Fibroblast of the aortic adventitia (primary cell): ENCODE measurements at places on chromosomes 7 and 10.

DNA sequence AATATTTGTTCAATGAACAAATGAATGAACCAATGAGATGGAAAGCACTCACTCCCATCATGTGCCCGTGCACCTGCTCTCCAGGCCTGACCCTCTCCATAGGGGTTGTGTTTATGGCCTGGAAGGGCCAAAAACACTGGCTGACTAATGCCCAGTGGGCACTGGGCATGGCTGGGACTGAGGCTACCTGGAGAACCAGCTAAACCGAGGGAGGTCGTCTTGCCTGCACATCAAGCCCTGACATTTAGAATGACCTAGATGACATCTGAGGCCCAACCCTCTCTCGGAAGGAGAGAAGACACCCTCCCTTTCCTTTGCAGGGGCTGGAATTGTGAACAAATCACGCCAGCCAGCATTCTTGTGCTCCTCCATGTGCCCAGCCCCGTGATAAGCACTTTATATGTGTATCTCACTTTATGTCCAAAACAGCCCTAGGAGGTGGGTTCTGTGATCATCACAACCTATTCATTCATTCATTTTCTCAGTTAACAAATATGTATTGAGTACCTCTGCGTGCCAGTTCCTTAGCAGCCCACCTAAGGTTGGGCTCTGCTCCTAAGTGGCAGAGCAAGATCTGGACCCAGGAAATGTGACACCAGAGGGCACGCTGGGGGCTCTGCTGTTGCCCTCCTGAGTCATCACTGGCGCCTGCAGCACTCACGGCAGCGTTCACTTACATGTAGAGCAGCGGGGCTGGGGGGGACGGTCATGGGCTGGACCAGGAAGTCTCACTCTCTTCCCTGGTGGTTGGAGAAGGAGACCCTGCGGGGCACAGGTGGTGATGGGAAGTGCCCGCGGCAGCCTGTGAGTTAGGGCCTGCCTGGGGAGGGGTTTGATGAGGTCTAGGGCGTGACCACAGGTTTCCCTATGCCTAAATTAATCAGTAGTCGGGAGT lies 52.0 kb downstream of the TSPAN15 start:
- DNase-seq, result no peak

DNA sequence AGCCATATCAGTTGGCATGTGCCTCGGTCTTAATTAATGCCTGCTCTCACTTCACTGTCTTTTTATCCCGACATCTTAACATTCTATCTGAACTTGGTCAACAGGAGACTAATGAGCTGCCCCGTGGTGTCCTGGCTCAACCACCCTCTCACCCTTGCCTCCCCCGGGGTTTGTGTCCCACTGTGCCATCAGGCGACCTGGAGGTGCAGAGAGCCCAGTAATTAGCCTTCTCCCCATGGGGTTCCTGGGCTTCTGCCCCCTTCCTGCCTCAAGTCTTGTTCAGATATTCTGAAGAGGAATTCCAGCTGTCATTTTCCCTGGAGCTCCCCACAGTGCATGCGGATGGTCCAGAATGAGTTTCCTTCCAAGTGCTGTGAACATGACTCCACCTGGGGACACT lies 10.1 kb upstream of the JAKMIP3 start:
- no peak for DNase-seq

DNA sequence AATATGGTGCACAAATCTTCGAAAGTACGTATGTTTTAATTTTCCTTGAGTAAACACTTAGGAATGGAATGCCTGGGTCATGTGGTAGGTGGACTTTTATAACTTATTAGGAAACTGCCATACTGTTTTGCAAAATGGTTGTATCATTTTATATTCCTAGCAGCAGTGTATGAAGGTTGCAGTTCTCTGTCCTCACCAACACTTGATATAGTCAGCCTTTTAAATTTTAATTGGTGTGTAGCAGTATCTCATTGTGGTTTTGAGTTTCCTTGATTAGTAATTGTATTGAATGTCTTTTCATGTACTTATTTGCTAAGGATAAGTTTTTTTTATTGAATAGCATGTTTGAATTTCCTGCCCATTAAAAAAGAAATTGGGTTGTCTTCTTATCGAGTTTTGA lies 926 bp upstream of the PCBD1 start:
- DNase-seq, result no peak

GRCh38 chr7:157005456-157006204 lies 4.8 kb downstream of the MNX1 start:
- no peak for DNase-seq

DNA sequence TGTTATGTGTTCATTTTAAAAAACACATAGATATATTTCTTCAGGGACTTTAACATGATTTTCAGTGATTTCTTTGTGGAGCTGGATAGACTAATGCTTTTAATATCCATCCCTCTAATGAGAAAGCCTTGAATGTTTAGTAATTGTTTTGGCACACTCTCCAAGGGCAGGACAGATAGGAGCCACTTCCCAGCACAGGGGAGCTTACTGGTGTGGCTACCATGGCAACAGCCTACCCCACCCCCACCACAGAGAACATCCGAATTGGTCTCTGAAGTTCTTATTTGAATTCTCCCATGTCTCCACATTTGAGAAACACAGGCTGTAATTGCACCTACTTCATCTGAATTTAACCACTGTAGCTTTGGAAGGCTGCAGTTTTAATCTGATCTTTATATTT lies 87.7 kb downstream of the PRKG1 start:
- peak; percentile 27 for DNase-seq

- peak; percentile 25 for DNase-seq
These were observed 102.4 kb upstream of the KLF6 start for GRCh38 chr10:3887404-3887803.

DNA sequence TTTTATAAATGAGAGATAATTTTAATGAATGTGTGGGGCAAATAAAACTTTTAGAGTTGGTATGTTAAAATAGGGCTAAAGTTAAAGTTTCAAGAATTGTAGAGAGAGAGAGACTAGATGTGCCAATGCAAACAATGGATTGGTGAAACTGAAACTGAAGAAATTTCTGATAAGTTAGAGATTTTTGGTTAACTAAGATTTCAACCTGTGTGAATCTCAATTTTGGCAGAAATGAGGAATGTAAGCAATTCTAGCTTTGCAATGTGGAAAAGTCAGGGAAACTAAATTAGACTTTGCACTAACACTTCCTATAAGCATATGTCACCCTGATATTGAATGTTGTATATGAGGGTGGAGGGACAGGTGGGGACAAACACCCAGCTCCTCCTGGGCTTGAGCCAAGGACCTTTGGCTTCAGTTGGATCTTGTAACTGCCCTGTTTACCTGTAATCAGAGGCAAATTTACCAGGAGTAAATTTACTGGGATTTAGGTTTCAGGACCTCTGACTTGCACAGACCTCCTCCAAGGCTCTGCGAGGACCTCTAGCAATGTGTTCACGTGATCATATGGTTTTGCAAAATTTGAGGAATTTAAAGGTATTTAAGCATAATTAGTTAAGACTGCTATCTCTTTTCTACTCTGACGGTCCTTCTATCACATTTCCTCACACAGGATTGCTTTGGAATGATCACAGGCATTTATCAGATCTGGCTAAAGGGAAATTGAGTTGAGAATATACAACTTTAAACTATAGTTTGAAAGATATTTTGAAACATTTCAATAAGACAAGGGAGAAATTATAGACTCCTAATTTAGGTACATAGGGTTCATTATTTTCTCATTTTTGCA lies 33.1 kb upstream of the RPA3 start:
- DNase-seq, result peak; percentile 20

- no peak for DNase-seq
These were observed 928 bp upstream of the CSTF2T start for GRCh38 chr10:51700228-51700817.

DNA sequence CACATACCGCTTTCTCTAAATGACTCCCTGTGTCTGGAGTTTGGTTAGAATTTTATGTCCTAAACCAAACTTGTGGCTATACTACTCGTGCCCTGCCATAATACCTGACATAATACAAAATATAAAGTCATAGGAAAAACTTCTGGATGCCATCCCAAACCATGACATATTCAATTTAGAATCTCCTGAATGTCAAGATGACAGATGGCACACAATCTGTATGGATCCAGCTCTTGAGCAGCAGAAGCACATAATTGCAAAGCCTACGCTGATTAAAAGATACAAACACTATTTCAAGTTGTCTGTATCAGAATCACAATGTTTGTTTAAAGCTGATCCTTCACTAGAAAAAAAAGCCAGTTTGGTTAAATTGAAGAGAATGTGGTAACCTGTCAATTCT lies 22.4 kb upstream of the CDC14C start:
- DNase-seq, result no peak

- no peak for DNase-seq
These were observed 740.7 kb downstream of the TNS3 start for GRCh38 chr7:46841248-46841647.

GRCh38 chr10:123633106-123633505 lies 33.0 kb upstream of the GPR26 start:
- no peak for DNase-seq

GRCh38 chr7:51244885-51245284 lies 71.7 kb downstream of the COBL start:
- DNase-seq, result no peak

GRCh38 chr10:100282907-100283306 lies 3.6 kb downstream of the BLOC1S2 start:
- DNase-seq, result no peak

GRCh38 chr7:7668706-7669105 lies 28.2 kb downstream of the UMAD1 start:
- no peak for DNase-seq

DNA sequence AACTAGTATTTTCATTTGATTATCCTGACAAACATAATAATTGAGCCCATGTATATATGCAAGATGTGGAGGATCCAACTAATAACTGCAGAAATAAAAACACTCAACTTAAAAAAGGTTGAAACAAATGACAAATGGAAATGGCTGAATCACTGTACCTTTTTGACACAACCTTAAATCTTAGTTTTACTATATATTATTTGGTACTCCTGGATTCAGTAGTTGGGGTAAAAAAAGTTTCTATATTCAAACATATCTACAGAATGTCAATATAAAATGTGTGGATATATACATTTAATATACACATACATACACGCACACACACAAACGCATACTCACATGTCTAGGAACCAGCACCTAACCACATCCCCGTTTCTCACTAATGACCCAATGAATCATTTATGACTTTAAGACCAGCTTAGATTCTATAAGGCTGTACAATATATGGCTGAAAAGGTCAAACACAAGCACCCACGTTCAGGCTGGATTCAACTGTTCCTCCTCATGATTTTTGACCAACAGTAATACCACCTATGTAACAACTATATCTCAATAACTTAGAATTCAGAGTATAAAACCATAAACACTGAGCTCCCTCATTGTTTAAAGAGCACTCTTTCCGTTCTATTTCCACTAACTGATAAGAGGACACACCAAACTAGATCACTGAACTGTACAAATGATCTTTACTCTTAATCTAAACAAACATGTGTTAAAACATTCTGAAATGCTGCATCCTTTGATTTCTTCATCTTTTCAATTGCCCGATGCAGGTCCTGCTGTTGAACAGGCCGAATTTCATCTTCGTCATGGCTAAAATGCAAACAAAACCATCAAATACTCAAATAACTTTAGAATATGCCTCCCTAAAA lies 63.8 kb downstream of the ATAD1 start:
- DNase-seq, result no peak
